Cerebellar cortex (tissue), 1 donor: ENCODE measurements at places on chromosomes 12 and 14.

DNA sequence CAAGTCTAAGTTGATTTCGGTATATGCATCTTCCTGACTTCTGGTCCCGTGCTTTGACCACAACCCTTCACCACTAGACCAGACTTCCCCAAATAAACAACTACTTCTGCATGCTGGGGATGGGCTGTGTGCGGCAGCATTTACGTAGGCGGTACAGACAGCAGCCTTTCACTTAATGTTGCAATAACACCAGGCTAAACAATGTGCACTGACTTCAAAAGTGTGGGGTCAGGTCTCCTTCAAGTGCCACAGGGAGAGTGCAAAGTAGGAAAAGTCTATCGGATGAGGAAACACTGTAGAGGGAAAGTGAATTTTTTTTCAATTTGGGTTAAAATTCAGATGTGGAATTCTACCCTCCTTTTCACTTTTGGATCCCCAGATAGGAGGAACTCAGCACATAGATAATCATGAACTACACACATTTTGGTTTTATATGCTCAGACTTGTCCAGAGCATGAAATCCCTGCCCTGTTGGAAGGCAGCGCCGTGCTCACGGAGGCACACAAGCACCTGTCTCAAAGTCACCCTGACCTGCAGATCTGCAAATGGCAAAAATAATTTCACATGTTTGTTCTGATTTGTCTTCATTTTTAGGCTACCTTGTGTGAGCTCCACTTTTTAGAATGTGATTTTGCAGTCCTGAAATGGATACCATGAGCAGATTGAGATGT, 3.6 kb upstream of the FOS start:
- no peak for DNase-seq

DNA sequence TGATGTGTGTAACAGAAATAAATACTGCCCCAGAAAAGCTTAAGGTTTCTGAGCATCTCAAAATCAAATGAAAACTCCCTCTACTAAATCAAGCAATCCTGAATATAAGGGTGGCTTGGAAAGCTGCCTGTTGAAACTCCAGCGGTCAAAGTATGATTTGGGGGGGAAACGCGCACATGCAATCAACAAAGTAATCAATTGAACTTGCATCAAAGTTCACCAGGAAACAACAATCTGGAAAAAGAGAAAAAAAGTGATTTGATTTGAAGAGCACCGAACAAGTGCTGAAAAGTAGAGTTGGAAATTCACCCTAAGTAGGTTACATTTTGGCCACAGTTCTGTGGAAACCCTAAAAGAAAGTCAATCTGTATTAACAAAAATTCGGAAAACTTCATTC, 700 bp downstream of the CNIH1 start:
- DNase-seq: peak; percentile 19

- DNase-seq: no peak
These were observed 12.0 kb upstream of the PSEN1 start for GRCh38 chr14:73124180-73124894.

- no peak for DNase-seq
These were observed 64.9 kb upstream of the LMNTD1 start for GRCh38 chr12:25617991-25618390.

DNA sequence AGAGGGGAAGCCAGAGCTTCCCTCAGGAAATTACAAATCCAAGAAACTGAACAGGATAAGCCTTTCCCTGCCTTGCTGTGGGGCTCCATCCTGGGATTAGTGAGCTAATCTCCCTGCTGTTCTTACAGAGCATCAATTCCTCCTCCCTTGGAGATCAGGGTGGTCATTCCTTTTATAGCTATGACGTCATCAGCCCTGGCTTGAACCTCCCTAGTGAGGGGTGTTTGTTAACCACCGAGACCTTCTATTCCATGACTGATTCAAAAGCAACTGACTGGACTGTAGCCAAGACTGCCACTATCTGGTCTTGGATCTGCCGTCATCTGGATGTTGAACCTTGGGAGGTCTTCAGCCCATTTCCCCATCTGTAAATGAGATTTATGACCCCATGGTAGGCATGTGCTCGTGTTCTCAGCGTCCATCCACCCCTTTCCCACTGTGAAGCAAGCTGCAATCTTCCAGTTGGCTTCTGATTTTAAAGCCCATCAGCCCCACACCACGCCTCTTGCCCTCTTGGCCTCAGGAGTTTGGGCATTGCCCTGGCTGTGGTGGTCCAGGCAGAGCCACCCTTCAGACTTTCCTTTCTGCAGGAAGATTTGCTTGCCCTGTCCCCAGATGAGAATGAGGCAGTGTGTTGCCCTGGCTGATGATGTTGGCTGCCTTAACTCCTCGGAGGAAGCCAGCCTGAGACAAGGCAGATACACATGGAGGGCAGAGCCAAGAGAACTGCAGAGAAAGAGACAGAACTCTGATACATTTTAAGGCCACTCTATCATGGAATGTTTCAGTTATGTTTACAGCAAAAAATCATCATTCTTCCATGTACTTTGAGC, 59.6 kb upstream of the ACTN1 start:
- peak; percentile 51 for DNase-seq

- no peak for DNase-seq
These were observed 55.2 kb downstream of the FOS start for GRCh38 chr14:75333606-75334548.

DNA sequence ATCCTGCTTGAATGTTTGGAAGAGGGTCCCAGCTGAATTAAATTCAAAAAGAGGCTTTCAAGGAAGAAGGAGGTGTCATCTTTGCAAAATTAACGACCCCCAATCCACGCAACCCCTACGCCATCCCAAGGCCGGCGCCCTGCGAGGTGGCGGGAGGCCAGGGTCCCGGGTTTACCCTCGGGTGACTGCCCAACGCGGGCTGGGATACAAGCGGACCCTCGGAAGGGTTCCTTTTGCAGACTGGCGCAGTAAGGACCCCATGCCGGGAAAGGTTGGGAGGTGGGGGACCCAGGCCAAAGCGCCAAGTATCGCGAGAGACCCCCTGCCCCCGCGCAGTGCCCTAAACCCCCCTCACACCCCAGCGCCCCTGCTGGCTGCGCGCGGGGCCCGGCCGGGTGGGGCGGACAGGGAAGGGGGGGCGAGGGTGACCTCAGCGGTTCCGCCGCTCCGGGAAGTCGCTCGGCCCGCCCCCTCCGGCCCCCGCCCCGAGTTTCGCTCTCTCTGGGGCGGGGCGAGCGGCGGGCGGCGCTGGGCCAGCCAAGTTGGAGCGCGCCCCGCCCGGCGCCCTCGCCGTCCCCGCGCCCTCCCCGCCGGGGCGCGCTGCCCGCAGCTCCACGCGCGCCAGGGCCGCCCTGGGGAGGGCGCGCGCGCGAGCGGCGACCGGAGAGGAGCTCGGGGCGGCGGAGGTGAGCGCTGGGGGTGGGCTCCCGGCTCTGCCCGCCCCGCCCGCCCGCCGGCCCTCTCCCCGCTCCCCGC, 708 bp upstream of the ZBTB42 start:
- DNase-seq: peak; percentile 58

DNA sequence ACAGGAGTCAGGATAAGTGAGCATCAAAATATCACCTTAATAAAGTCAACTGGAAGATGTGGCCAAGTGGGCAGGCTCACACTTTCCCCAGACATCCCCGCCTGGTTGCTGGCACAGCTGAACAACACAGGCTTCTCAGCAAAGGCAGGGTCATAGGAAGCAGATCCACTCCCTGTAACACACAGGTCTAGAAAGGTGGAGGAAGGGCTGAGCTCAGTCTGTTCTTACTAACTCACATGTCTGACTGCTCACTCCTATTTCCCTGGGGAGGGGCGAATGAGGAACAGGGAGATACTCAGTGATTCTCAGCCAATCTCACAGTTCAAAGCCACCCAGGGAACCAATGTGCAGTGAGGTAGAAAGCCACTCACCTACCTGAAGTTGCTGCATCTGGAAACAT, 45.0 kb upstream of the AMN1 start:
- no peak for DNase-seq

DNA sequence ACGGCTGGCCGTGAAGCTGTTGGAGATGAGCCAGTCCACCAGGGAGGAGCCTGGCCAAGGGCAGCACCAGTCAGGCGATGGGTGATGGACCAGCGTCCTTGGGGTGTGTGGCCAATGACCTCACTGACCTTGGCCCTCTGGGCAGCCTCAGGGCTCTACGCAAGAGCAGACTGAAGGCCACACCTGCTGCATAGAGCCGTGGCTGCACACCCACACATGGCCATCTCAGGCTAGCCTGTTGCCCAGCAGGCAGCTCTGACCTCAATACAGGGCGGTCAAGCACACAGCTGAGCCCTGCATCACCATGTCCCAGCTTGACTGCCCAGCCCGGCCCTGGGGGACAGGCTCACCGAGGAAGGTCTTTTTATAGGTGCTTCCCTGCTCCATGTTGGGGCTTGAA, 19.2 kb downstream of the PLEK2 start:
- no peak for DNase-seq

DNA sequence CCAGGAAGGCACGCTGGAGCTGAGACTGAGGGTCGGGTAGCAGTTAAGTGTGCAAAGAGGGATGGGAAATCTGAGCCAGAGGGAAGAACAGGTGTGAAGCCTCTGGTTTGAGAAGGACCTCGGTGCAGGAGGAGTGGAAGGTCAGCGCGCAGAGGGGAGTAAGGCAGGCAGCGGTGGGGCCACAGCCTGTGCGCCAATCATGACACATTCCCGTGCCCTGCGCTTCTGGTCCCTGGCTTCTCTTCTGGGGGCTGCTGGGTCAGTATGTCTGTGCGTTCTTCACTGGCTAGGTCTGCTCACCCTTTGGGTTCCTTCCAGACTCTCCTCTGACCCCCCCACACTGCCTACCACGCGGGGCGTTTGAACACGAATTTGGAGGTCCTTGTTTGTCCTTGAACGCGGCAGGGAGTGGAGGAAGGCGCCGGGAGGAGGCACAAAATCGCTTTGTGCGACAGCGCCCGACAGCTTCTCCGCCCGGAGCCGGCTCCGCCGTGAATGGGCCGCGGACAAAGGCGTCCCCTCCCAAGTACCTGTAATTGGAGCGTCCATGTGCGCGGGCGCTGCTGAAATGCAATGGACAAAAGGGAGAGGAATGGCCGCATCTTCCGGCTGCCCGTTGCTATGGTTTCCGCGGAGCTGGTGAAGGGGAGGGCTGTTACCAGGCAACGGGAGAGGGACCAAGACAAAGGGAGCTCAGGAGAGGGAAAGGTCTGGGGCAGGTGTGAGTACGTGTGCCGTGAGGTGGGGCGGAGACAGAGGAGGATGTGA, 207.2 kb upstream of the SRRM4 start:
- DNase-seq: peak; percentile 87
